Activated CD4-positive, alpha-beta T cell treated with anti-CD3 and anti-CD28 coated beads, Interleukin-2, amount 50 U/mL, for 1 hour (primary cell): ENCODE measurements at places on chromosomes 11 and 22.

DNA sequence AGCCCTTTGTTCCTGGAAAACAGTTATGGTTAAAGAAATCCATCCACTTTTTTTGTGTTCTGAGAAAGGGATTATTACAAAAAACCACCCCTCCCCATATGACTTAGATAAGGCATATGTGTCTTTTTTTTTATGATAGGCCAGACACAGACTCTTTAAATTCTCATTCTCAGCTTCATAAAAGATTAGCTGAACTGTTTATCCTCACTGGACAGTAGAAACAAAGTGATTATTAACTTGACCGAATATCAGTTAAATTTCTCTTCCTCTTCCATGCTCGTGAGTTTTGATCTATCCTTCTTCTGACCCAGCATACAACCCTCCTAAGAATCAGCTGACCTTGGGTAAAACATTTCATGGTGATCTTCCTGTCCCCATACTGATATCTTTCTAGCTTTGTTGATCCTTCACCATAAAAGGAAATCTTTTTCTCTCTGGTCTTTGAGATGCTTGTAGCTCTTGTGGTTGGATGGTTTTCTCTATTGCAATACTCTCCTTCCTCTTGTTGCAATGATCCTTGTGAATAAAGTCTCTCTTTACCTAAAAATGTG lies 26.2 kb downstream of the OR2AG2 start:
- no peak for DNase-seq

GRCh38 chr11:120515186-120515723 lies 3.7 kb downstream of the GRIK4 start:
- no peak for DNase-seq

DNA sequence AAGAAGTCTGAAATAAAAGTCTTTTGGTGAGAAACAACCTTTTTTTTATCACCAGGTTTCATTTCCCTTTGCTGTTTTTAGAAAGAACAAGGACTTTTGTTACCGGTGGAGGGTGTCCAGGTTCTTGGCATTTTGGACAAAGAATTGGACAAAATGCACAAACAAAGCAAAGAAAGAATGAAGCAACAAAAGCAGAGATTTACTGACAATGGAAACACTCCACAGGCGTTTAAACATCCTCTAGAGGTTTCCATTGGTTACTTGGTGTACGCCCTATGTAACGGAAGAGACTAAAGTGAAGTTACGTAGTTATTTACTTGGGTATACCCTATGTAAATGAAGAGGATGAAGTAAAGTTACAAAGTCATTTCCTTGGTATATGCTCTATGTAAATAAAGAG lies 1487.0 kb downstream of the LRRC4C start:
- no peak for DNase-seq

DNA sequence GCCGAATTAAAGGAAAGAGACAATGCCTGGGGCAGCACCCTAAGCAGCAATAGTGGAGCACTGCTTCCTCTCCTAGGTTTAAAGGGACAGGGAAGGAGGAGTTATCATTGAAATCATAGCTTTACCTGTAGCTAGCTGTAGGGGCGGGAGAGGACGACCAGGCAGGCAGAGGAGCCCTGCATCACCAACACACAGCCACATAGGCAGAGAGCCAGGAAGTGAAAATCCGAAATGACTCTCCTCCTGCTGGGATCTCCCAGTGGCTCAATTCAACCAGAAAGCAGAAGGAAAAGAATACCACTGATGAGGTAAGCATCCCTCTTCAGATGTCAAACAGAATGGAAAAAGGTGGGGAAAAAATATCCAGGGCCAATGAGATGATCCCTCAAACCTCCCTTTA lies 20.4 kb downstream of the MRGPRX4 start:
- no peak for DNase-seq

DNA sequence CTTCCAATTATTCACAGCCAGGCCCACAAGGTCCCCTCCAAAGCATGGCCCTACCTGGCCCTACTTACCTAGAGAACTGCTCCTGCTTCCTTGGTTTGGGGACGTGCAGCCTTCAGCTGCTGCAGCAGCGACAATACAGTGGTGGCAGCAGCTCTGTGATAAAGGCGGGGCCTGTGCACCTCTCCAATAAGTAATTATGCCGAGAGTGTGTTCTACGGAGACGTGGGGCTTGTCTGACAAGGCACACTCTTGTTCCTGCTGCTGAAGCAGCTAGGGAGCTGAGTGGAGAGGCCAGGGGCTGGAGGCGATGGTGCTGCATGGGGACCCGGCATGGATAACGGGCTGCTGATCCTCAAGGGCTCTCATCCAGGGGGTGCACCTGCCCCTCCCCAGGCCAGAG lies 98.0 kb upstream of the THY1 start:
- DNase-seq, result no peak

- no peak for DNase-seq
These were observed 1.4 kb downstream of the OTOG start for GRCh38 chr11:17548444-17548843.

GRCh38 chr11:64449381-64450167 lies 90.6 kb downstream of the RPS6KA4 start:
- DNase-seq, result peak; percentile 70

DNA sequence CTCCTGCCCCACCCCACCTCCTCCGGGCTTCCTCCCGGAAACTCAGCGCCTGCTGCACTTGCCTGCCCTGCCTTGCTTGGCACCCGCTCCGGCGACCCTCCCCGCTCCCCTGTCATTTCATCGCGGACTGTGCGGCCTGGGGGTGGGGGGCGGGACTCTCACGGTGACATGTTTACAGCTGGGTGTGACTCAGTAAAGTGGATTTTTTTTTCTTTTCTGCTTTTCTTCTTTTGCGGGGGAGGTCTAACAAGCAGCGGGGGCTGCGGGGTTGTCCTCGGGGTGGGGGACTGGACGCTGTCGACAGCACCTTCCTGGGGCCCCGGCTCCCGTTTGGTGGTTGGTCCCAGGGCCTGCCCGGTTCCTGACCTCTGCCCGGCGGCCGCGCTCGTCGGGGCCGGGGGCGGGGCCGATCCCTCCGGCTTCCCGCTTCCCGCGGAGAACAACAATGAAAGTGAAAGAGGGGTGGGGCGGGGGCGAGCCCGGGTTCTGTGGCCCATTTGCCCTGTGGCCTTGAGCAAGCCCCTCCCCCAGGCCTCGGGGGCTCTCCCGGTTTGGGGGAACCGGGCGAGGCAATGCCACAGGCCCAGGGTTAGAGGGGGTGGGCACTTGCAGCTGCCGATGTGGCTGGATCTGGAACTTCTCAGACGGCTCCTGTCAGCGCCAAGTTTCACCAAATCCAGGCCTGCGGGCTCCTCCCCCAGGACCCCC lies 975 bp upstream of the MDK start:
- DNase-seq, result peak; percentile 27

DNA sequence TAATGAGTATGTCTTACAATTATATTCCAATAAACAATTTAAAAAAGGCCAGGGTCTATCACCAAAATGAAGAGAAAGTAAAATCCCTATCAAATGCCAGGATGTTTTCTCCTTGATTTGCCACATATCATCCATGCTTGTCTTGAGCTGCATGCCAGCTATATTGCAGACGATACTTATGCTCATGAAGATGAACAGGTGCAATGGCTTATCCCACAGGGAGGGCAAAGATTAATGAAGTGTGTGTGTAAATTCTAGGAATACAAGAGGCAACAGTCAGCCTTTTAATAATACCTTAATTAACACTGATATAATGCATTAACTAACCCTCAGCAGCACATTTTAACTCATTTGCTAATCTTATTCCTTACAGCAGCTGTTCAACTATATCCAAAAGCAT lies 850.5 kb downstream of the KCNA4 start:
- DNase-seq, result no peak

DNA sequence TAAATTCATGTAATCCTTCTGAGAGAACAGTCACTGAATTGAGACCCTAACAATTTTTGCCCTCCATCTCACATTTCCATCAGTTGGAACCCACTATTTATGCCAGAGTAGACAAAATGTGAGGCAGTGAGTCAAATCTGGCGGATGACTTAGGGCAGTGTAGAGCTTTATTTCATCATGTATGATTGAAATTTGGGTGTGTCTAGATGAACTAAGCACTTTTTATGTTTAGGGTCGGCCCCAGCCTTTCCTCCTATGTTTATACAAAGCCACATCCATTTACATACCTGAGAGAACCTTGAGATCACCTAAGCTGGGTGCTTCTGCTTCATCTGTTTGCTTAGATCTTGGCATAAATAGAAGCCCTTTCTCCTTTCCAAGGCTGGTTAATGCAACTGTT lies 15.0 kb upstream of the MUC15 start:
- no peak for DNase-seq

GRCh38 chr11:65639623-65640482 lies 2.0 kb downstream of the SIPA1 start:
- peak; percentile 72 for DNase-seq

DNA sequence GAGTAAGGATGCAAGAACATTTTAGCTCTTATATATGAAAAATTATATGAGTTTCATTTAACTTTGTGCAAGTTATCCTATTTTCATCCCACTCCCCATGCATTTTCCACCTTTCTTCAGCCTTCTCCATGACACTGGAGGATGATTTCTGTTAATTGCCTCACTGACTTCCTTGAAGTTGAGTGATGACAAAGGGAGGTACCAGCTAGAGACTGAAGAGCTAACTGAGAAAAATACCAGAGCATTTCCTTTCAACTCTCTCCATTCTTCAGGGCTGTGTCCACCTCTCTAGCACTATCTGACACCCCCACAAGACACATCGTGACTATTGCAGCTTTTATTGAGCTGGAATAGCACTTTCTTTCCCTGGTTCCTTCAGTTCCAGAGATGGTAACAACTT lies 711.6 kb upstream of the LRRC4C start:
- no peak for DNase-seq

DNA sequence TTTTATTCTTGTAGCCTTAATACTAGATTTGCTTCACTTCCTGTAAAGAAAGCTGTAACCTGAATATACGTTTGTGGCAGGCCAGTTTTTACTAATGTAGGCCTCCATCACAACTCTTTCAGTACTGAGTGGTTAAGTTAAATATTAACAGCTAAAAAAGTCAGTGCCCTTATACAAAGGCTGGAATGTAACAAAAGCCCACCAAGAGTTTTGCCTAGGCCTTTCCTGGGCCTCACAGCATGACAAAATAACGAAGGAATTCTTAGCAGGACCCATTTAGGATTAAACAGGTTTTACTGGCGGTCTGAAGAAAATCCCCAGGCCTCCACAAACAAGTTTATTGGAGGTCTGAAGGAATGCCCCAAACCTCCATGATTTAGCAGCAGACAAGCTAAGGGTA lies 43.7 kb downstream of the PIWIL3 start:
- DNase-seq, result no peak

- no peak for DNase-seq
These were observed 145.8 kb downstream of the APOL5 start for GRCh38 chr22:35863432-35863831.

- DNase-seq, result no peak
These were observed 23.3 kb downstream of the SNAP29 start for GRCh38 chr22:20881869-20882815.

GRCh38 chr11:125945011-125945796 lies 640 bp upstream of the VSIG10L2 start:
- no peak for DNase-seq

GRCh38 chr11:38278457-38279141 lies 1680.6 kb upstream of the RAG2 start:
- no peak for DNase-seq

DNA sequence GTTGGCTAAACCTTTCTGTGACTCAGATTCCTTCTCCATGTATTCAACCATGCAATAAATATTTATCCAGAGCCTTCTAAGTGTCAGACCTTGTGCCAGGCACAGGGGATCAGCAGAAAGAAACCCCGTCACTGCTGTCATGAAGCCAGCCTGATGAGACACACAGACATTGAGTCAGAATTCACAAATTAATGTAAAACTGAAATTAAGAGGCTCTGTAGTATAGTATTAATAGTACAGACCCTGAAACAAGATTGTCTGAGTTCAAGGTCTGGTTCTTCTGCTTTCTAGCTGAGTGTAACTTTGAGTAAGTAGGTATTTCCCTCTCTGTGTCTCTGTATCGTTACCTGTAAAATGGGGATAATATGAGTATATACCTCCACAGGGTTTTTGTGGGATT lies 46.9 kb downstream of the ME3 start:
- no peak for DNase-seq

- DNase-seq, result no peak
These were observed 323.7 kb upstream of the NARS2 start for GRCh38 chr11:78898266-78898775.

DNA sequence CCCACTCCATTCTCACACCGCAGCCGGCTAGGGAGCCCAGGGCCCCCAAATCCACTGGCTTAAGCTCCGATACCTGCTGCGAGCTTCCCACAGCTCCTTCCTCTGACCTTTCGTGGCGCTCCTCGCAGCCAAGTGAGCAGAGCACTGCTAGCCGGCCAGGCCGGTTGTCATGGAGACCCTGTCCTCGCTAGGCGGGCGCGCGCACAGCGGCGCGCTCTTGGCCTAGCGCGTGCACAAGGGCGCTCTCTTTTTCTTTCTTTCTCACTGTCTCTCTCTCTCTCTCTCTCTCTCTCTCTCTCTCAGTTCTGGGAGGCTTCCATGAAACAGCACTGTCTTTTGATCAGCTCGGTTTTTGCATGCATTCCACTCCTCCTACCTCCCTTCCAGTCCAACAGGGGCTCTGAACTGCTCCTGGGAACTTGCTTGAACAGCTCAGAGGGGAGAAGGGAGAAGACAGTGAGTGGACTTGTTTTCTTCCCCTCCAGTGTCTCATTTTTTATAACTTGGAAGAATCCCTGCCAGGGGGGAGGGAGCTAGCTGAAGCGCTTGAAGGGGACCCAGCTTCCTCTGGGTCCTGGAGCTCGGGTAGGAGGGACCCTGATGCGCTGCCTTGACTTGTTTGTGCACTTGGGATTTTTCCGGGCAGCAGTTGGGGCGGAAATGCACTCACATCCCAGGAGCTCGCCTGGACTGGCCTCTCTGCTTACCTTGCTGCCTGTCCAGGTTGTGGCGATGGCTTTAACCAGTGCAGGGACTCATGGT lies 100.3 kb upstream of the AKIP1 start:
- DNase-seq, result no peak

- no peak for DNase-seq
These were observed 57.7 kb downstream of the TEAD1 start for GRCh38 chr11:12731841-12732336.

GRCh38 chr11:123206791-123207434 lies 11.9 kb upstream of the CLMP start:
- DNase-seq, result no peak

DNA sequence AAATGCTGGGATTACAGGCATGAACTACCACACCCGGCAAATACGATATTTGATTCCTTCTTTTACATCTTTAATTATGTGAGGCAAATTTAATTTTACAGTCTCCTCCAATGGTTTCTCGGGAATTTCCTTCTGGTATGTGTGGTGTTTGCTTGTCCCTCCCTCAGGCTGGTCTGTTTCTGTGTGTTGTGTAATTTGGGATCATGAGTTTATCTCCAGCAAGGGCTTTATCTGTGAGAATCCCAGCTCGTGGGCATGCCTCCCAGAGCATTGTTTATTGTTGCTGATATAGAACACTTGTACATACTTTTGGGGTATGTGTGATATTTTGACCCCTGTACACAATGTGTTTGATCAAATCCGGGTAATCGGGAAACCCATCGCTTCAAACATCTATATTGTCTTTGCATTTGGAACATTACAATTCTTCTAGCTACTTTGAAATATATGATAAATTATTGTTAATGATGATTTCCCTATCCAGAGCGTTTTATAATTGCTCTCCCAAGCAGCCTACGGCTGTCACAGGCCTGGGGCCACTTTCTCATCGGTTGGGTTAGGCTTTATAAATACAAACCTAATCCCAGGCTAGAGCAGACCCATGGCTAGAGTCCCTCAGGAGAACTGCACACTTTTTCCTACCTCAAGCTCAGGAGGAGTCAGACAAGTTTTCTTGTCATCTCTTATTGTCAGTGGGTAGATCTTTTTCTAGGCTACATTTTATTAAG lies 15.0 kb upstream of the PRR5 start:
- no peak for DNase-seq

- DNase-seq, result no peak
These were observed 22.9 kb downstream of the RPUSD4 start for GRCh38 chr11:126188332-126189108.
